Brain (organoid and tissue), 16 donors: ENCODE measurements at places on chromosomes 13 and 19.

- DNase-seq: peak; percentile 82
Measured at GRCh38 chr19:30686176-30686820, 314.1 kb downstream of the ZNF536 start.

DNA sequence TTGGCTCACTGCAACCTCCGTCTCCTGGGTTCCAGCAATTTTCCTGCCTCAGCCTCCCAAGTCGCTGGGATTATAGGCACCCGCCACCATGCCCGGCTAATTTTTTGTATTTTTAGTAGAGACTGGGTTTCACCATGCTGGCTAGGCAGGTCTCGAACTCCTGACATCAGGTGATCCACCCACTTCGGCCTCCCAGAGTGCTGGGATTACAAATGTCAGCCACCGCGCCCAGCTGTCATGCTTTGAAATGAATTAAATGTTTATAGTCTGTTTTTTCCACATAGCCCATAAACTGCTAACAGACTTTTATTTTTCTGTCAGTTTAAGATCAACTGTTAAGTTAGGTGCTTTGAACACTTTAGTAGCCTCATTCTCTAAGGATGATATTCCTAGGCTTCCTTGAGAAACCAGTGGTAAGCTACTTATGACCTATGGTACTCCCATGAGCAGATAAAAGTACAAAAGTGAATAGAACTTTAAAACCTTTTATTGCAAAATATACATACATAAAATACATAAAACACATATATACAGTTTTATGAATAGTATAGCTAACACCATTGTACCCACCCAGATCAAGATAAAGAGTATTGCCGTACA lies 13.6 kb downstream of the TPP2 start:
- DNase-seq: no peak

DNA sequence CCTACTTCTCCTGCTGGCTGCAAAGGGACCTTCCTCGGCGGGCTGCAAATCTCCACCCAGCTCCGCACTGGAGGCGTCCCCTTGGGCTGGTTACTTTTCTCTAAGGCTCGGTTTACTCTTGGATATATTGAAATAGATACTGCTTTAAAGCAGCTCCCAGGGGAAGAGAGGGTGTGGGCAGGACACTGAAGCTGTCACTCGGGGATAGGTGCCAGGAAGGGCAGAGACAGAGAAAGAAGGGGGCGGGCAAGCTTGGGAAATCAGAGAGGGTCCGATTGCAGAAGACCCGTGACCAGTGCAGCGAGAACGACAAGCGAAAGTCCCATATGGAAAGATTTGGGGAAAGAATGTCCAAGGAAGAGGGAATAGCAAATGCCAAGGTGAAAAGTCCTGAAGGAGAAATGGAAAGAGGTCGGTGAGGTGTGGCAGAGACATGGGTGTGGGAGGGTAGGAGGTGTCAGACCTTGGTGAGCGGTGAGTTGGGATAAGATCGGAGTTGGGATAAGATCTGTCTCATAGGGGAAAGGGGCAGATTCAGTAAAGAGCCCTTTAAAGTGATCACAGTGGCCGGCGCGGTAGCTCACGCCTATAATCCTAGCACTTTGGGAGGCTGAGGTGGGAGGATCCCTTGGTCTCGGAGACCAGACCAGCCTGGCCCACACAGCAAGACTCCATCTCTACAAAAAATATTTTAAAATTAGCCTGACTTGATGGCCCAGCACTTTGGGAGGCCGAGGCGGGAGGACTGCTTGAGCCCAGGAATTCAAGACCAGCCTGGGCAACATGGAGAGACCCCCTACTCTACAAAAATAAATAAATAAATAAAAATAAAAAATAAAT lies 618 bp downstream of the THSD8 start:
- no peak for DNase-seq

GRCh38 chr13:51475727-51476501 lies 23.1 kb upstream of the INTS6 start:
- DNase-seq: no peak
